Testis (tissue), 5 donors: ENCODE measurements at places on chromosomes 11 and 22.

GRCh38 chr11:19076744-19077589, 16.4 kb upstream of the MRGPRX2 start:
- peak; percentile 73 for DNase-seq

DNA sequence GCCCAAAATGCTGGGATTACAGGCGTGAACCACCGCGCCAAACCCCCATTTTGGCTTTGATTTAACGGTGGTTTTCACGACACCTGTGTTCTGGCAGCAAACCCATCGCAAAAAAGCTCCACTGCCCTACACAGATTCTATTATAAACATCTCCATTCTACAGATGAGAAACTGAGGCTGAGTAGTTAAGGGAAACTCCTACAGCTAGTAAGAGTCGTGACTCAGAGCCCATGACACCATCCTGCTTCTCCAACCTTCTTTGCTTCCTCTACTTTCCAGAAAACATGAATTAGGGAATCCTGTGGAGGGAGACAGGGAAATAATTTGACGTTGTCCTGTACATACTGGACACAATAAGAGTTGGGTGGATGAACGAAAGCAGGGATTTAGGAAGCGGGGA, 429 bp upstream of the SNX15 start:
- no peak for DNase-seq

DNA sequence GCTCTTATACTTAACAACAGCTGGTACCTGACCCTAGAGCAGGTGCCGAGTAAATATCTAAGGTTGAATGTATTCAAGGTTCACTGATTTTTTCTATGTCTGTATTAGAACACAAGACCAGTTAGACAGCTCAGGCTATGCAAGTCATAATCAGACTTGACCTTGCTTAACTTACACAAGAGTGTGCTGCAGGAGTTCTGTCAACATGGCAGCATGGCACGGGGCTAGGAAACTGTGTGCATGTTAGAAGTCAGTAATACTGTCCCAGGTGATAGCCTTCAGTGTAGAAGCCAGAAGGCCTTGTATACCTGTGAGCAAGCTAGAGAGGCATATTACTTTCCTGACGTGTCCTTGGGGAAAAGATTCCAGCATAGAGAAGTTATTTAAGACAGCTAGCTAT, 253.1 kb downstream of the FAT3 start:
- DNase-seq = no peak

- DNase-seq = peak; percentile 75
These were observed 42.0 kb downstream of the FAM83F start for GRCh38 chr22:40036591-40037225.

DNA sequence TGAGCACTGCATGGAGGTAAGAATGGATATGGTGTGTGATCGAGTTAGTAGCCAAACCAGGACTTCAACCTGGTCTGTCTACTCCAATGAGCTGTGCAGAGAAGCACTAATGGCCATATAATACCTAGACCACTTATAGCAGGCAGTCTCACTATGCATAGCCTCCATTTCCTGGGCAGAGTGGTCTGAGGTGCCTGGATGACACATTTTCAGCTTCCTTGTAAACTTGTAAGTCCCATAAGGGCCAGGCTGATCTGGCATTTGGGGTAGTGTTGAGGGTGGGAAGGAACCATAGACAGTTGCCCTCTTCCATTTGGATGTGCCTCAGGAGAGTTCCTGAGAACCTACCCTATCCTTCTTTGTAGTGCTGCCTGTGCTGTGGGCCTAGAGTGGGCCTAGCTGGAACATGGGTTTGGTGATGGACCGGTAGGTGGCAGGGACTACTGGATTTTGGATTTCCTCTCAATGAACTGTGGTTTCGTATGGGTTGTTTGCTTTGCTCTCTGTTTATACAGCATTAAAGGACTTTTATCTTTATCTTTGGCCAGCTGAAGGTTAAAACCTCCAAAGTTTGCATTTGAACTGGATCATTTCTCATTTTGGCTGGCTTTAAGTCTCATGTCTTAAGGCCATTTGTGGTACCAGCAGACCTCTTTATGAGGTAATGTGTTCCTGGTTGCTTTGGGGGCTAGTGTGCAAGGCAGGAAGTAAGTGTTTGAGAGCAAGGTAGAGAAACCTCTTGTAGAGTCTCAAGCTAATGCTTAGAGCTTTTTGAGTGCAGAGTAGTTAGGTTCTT, 86.9 kb downstream of the STIM1 start:
- no peak for DNase-seq

- DNase-seq = no peak
These were observed 108.4 kb upstream of the CSNK2A3 start for GRCh38 chr11:11461473-11461872.

DNA sequence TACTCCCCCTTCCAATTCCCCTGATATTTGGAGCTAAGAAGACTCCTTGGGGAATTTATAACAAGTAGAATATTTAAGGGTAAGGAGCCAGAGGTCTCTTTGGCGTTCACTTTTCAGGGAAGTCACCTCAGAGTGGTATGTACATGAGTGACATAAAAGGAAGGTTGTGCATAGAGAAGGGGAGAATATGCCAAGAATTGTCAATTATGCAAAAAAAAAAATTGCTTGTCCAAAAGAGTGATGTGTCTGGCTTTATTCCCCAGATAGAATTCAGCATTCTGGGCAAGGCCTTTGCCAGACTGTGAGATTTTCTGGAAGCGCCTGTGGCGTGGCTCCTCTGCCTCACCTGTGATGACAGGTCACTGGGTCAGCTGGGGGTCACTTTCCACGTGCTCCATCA, 170.2 kb downstream of the MIAT start:
- DNase-seq = no peak

GRCh38 chr22:26891429-26891828, 234.0 kb downstream of the MIAT start:
- DNase-seq = no peak

DNA sequence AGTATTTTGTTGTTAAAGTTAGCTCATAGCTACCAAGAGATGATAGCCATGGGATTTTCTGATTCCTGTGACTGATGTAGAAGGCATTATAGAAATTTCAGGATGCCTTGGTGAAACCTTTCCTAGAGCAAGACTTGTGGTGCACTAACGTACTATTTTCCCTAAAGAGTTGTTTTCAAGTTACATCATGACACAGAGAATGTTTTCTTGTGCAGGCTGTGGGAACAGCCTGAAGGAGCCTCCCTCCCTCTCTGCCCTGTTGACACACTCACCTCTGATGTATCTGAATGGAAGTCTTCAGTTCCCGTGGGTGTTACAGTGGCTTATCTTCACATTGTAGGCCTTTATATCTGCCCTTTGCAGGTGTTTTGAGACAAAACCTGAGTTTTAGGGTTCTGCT, 121.6 kb downstream of the LDLRAD3 start:
- DNase-seq = no peak

GRCh38 chr11:66366844-66367477, 4.6 kb downstream of the SLC29A2 start:
- no peak for DNase-seq

DNA sequence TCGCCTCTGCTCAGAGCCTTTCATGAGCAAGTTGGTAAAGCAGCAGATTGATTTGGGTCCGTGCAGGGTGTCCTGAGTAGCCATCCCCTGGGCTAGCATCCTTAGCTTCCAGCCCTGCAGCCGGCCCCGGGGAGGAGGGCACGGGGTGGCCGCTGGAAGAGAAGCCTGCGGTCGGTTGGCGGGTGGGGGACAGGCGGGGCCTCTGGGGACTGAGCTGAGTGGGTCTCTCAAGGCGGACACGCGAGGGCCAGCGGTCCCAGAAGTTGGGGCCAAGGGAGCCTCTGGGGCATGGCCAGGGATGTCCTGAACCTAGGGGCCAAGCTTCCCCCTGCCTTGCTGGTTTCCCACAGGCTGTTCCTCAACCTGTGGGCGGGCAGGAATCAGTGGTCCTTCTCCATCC, 143.0 kb downstream of the TBC1D22A start:
- DNase-seq = no peak

GRCh38 chr11:20010156-20010850, 150.0 kb downstream of the DBX1 start:
- DNase-seq = no peak

DNA sequence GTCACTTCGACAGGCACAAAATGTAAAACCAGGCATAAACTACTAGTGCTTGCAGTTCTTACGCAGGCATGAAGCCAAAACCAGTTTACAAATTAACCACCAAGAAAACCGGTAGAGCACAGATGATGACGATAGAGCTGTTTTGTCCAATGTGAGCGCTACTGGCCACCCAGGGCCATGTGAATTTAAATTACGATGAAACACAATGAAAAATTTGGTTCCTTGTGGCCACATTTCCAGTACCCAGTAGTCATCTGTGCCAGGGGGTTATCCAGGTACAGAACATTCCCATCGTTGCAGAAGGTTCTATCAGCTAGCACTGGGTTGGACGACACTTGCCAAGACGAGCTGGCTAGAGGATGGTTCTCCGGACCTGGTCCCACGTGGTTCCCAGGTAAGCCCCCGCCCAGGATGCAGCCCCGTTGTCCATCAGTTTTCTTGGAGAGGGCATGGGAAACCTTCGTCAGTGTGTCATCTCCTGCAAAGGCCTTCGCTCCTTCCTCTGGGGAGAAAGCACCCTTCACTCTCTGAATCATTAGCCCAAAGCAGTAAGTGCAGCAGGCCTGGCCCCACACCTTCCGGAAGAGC, 1.1 kb upstream of the CD81 start:
- DNase-seq = no peak

DNA sequence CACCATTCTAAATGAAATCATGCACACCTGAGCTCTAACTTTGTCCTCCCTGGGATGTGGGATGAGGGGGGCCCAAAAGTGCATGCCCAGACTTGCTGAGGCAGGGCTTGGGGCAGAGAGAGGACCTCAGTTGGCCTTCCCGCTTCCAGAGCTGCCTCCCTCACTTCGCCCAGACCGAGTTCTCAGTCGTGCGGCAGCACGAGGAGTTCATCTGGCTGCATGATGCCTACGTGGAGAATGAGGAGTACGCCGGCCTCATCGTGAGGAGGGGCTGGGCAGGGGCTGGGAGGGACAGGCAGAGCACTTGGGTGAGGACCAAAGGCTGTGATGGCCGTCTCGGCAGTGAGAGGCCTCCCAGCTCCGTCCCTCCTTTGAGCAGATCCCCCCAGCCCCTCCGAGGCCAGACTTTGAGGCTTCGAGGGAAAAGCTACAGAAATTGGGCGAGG, 8.2 kb downstream of the CFL1 start:
- no peak for DNase-seq

DNA sequence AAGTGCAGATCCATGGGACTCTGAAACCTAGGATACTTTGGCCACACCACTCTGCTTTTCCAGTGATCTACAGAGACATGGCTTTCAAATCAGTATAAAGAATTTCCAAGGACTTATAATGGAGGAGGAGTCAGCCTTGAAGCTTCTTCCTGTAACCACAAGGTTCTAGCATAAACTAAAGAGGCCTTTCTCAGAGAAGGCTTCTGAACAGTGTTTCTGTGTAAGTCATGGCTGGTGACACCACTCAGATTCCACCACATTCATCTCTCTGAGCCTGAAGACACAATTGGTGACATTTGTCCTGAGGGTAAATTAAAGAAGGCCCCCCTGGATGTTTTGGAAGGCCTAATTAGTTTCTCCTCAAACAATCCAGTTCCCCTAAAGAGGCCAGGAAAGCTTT, 29.0 kb upstream of the ADORA2A start:
- no peak for DNase-seq

- DNase-seq = no peak
These were observed 13.9 kb upstream of the TH start for GRCh38 chr11:2185324-2186085.

DNA sequence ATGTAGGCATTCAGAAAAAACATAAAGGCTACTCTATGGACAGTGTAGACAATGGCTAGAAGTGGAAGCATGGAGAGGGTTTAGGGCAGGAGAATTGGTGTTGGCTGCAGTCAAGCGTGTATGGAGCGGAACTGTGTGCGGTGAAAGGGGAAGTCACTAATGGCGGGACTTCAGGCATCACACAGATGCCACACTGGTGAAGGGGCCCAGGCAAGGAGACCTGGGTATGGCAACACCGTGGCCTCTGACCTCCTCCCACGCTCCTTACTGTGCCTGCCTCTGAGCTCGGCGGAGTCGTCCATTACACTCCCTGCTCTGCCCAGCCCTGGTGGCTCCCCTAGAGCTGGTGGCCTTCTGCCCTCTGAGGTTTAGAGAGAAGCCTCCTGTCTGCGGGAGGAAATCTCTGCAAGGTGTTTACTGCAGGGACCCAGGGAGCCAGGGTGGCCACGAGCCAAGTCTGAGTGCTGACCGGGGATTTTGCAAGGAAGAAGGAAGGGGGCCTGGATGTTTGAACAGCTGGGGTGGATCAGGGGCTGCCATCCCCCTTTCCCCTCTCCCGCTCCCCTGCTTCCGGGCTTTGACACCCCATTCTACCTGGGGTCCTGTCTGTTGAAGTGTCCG, 75.1 kb upstream of the TSPAN18 start:
- no peak for DNase-seq
